ENCODE measurements at places on chromosomes 13 and 19.

DNA sequence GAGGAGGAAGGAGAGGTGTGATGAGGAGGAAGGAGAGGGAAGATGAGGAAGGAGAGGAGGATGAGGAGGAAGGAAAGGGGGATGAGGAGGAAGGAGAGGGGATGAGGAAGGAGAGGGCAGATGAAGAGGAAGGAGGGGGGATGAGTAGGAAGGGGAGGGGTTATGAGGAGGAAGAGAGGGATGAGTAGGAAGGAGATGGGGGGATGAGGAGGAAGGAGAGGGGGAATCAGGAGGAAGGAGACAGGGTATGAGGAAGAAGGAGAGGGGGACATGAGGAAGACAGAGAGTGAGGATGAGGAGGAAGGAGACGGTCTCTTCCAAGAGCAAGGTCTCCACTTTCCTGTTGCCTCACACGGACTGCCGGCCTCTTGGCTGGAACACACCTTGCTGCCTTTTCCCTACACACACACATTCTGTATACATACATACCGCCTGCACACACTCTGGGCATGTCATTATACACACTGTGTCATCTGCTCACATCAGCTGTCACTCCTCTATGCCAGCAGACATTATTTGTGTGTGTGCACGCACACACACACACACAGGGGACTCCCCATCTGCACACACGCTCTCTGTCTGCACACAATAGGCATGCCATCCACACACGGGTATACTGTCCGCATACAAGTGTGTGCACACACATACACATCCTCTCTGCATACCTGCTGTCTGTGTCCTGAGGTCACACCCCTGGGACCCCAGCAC, 11.1 kb upstream of the VSTM2B start:
- DNase-seq, result no peak

- DNase-seq, result no peak
Measured at GRCh38 chr13:98328511-98328910, 151.4 kb upstream of the RNF113B start.

DNA sequence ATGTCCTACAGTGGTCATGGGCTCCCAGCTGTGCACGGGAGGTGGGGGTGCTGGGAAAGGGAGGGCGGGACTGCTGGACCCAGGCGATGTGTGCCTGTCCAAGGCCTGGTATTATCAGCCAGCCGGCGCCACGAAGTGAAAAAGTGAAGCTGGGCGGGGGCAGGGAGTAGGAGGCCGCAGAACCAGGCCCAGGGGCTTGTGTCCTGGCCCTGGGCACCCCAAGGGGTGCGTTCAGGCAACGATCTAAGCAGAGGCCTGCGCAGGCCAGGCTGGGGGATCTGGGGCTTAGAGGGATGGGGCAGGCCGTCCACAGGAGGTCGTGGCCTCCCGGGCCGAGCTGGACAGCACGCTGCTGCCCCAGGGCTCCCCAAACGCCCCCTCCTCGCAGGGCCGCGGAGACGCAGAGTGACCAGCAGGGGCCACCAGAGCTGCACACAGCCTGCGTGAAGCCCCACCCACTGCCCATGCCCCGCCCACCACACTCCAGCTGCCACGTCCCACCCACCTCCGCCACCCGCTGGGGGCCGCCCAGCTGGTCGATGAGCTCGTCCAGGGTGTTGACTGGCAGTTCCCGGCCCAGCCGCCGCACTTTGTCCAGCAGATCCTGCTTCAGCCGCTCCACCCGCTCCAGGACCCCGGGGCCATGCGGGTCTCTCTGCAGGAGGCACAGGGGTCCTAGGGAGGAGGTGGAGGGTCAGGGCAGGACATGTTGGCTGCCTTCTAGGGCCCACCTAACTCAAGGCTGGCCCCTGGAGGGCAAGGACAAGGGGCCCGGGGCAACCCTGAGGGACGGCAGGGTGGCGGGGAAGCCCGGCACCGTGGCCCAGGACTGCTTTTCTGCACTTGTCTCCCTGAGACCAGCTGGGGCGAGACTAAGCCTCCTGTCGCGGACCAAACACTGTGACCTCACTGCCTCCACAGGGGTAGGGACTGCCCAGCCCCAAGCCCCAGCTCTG, 9.5 kb downstream of the GPX4 start:
- DNase-seq, result peak; percentile 91

DNA sequence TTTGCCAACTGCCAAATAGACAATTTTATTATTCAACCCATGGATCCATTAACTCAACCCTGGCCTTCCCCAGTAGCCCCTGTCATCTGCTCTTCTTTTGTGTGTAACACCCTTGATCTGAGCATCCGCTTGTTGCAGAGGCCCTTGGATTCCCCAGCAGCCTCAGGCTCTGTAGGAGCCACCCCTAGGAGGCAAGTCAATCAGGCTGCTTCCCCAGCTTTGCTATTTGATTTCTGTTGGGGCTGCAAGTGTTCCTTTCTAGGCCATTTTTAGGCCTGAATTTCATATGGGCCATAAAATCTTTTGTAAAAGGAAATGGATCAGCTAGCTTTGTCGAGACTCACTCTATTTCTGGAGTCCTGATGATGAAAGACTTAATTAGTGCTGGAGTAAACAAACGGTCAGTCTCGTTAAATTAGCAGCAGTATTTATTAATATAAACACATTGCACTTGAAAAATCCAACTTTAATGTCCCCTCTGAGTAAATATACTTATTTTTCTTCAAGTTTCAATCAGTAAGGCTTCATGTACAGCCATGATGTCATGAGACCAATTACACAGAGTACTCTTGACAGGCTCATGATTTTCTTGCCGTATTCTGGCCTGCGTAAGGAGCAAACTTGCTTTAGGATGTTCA, 105.3 kb downstream of the RGCC start:
- DNase-seq, result no peak

DNA sequence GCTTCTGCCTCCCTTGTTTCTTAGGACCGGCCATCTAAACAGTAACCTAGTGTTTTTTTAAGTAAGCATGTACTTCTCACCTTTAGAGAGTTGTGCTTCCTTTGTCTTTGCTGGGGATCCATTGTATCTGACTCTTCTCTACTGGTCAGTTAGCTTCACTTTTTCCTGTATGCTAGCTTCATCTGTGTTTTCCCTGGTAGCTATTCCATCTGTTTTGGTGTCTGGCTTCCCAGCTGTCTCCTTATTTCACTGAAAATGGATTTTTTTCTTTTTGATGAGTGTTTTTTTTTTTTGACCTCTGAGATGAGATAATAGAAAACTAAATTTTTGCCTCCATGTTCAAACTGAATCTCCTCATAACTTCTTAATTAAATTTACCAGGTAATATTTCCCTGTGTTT, 637.0 kb upstream of the SLC10A2 start:
- no peak for DNase-seq

GRCh38 chr19:11587975-11588631, 9.2 kb upstream of the ZNF627 start:
- no peak for DNase-seq

- DNase-seq, result no peak
Measured at GRCh38 chr19:17460372-17461230, at the start of gene NXNL1. NXNL1 (minus strand) TSS chr19:17460926; CDS start chr19:17460869, 57 bp downstream.
